EH (cell line): ENCODE measurements at places on chromosomes 5 and 9.

GRCh38 chr5:111254613-111255012, 30.4 kb downstream of the CAMK4 start:
- no peak for DNase-seq

GRCh38 chr5:73793911-73794310, 167.9 kb downstream of the ARHGEF28 start:
- DNase-seq = peak; percentile 48

- no peak for DNase-seq
These were observed 874.3 kb upstream of the DMAC1 start for GRCh38 chr9:8673830-8674229.

DNA sequence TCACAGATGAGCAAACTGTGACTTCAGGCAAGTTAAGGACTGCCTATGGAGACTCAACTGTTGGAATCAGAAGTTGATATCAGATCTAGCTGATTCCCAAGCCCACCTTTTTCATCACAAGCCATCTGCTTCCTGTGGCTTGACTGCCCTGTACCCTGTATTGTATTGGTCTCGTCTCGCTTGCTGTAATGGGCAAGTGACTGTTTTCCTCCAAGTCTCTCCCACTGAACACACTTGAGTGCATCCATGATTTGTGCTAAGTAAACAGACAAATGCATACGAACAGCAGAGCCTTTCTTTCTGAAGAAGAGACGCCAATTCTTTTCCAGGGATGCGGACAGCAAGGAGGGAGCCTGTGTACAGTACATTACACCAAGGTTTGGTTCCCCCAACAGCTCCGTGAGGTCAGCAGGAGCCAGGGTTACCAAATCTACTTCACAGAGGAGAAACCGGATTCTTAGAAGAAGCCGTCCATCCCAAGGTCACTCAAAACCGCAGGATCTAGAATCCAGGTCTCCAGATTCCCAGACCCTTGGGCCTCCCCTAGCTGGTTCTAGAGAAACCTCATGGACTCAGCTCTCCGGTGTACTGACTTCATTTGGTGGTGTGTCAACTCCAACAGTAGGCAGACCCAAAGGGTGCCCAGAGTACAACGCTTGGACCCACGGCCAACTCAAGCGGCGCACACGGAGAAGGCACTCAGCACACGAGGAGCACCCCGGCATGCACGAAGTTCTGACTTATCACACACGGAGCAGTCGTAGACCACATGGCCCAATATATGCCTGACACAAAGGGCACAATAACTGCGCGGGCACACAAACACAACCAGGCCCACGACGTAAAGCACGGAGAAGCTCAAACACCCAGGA, 1.1 kb downstream of the BAG1 start:
- DNase-seq = peak; percentile 39

DNA sequence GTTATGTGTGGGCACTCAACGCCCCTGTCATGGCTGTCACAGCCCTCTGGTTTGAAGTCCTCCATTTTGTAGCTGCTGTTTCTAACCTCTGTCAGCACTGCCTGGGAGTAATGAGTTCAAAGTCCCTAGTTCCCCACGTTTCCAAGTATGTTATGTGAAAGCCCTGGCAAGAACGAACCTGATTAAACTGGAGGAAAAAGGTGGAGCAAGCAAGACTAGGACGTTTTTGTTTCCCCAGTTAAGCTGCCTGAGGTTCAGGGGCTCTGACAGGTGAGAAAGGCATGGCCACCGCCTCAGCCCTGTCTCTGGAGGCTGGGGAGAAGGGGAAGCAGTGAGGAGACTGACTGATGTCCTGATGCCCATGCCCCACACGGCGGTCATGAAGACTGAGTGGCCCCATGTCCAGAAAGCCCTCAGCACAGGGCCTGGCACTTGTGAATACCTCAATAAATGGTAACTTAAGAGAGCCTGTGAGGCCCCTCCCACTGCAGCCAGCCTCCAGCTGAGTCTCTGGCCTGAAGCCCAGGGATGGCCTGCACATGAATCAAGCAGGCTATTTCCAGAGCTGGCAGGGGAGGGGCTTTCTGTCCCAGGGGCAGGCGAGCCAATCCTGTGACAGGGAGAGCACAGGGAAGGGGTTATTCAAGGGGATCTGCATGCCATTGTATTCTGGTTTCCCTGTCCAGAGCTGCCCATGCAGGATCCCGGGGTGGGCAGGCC, 61.8 kb downstream of the PFDN1 start:
- DNase-seq = peak; percentile 97

- peak; percentile 94 for DNase-seq
These were observed 282.8 kb upstream of the TNC start for GRCh38 chr9:115400796-115401195.

DNA sequence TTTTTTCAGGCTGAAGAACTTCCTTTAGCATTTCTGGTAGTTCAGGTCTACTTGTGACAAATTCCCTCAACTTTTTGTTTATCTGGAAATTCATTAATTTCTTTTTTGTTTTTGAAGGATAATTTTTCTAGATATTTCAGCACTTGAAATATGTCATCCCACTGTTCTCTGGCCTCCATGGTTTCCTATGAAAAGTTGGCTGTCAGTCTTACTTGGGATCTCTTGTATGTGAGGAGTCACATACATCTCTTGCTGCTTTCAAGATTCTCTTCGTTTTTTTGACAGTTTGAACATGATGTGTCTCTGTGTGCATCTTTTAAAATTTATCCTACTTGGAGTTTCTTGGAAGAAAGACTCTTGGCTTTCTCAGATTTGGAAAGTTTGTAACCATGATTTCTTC, 79.5 kb downstream of the RIC1 start:
- no peak for DNase-seq
